ENCODE measurements at places on chromosomes 6 and 20.

- DNase-seq: no peak
Observed at GRCh38 chr6:80245043-80245442, 138.6 kb downstream of the BCKDHB start.

DNA sequence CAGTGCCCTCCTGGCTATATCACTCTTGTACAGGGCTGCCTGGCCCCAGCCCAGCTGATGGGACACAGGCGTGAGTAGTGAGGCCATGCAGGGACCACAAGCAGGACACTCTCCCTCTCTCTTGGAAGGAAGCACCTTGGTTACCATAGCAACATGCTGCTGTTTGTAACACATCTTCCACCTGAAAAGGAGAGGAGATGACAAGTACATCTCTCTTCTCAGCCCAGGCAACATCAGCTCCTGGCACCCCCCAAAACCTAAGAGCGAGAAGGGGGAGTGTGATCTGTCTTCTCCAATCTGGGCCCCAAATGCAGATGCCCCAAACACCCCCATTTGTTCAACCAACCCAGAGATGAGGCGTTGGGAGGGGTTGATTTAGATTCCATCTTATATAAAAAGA lies 49.9 kb downstream of the KCNB1 start:
- no peak for DNase-seq

- DNase-seq: no peak
Observed at GRCh38 chr6:112307707-112308106, 39.4 kb upstream of the RFPL4B start.

- no peak for DNase-seq
Observed at GRCh38 chr6:168756009-168756634, 315.1 kb downstream of the SMOC2 start.

DNA sequence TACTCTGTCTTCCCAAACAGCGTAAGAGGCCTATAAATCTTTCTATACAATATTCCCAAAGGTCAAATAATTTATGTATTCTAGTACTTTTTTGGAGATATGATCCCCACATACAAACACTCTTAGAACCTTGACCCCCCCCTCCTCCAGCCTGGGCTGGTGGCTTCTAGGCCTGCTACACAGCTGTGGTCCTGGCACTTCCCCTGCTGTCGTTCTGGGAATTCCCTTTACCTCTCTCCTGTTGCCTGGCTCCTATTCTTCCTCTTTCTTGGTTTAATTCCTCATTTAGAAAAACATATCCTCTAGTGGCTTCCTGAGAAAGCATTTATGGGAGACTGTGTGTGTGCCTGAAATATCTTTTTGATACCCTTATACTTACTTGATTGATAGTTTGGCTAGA lies 4.1 kb upstream of the TXLNB start:
- no peak for DNase-seq

- DNase-seq: no peak
Observed at GRCh38 chr20:24273251-24273650, 196.2 kb upstream of the SYNDIG1 start.

GRCh38 chr20:56463428-56463827 lies 5.0 kb upstream of the RTF2 start:
- DNase-seq: no peak

DNA sequence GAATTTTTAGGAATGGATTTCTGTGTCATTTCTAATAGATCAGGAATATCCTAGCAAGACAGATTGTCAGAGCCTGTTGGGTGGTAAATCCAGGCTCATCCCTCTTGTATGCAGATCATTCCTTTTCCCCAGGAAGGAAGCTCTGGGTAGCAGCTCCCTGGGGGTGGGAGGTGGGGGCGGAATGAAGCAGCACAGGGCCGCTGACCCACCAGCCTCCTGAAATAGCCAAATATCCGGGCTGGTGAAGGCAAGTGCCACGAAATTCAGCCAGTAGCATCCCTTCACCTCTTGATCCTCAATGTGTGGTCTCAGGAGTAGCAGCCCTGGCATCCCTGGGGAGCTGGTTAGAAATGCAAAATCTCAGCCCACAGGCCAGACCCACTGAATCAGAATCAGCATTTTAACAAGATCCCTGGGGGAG lies 256.9 kb downstream of the LRFN2 start:
- no peak for DNase-seq

GRCh38 chr6:14590586-14590985 lies 473.0 kb downstream of the CD83 start:
- no peak for DNase-seq

- DNase-seq: peak; percentile 77
Observed at GRCh38 chr6:47787620-47788497, 6.0 kb downstream of the OPN5 start.

- DNase-seq: no peak
Observed at GRCh38 chr20:48010623-48011022, 225.3 kb upstream of the SULF2 start.

GRCh38 chr6:126335210-126335609 lies 4.7 kb upstream of the CENPW start:
- DNase-seq: no peak

GRCh38 chr6:104987218-104987617 lies 30.3 kb downstream of the LIN28B start:
- DNase-seq: no peak

DNA sequence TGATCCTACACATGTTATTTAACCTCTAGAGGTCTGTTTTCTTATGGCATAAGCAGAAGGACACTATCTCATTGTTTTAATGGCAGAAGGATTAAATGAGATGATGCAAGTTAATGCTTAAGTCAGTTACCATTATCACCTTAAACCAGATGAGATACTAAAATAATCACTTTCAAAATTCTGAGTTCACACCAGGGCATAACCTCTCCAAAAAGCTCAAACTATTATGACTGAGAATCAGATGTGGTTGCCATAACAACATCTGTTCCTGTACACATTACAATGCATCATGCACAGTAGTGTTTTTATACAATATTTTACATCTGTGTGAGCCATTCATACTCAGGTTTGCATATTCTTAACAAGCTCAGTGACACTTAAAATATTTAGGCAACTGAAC lies 10.2 kb downstream of the ADNP start:
- DNase-seq: no peak

DNA sequence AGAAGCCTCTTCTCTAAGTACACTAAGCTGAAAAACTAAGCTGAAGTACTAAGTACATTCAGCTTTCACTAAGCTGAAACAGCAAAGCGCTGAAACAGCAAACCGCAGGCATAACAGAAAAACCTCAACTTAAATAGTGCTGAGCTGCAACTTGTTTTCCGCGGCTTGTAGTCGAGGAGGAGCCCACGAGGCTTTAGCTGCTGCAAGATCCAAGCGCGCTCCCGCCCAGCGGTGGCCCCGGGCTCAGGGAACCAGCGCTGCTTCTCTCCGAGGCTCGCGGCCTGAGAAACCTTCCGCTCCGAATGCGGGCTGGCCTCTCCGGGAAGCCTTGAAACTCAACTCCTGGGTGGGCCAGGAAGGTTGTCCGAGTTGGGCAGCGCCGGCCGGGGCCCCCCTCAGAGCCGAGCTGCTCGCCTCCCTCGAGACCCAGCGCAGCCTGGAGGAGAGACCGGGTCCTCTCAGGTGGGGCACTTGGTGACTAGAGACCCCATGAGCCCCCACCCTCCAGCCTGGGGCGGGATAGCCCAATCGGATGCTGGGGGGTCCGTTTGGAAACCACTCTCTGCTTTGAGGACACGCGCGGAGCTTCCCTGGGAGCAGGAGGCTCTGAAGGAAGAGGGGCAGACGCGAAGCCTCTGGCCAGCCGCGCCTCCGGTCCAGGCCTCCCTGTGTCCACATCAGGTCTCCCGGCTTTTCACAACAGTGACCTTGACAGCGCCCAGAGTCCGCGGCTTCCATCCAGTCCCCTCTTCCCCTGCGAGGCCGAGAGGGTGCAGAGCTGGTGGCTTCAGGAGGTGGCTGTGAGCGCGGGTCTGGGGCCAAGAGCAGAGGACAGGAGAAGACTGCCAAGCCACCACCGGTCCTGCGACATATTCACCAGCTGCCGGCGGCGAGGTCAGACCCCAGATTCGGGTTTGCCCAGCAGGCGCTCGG lies 38.1 kb upstream of the HLA-E start:
- no peak for DNase-seq

DNA sequence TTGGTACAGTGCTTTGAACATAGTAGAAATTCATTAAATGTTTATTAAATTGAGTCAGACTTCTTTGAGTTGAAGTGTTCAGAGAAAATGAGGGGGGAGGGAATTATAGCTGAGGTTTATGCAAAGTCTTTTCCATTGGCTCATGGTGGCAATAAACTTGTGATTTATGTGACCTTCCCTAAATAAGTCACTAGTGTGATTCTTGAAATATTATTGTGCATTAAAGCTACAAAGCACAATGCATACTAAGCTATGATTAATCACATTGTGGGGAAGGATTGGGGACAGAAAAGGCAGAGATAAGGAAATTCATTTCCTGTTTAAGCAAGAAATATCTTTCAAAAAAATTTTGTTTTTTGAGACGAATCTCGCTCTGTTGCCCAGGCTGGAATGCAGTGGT lies 877.5 kb downstream of the TFAP2A start:
- peak; percentile 16 for DNase-seq

DNA sequence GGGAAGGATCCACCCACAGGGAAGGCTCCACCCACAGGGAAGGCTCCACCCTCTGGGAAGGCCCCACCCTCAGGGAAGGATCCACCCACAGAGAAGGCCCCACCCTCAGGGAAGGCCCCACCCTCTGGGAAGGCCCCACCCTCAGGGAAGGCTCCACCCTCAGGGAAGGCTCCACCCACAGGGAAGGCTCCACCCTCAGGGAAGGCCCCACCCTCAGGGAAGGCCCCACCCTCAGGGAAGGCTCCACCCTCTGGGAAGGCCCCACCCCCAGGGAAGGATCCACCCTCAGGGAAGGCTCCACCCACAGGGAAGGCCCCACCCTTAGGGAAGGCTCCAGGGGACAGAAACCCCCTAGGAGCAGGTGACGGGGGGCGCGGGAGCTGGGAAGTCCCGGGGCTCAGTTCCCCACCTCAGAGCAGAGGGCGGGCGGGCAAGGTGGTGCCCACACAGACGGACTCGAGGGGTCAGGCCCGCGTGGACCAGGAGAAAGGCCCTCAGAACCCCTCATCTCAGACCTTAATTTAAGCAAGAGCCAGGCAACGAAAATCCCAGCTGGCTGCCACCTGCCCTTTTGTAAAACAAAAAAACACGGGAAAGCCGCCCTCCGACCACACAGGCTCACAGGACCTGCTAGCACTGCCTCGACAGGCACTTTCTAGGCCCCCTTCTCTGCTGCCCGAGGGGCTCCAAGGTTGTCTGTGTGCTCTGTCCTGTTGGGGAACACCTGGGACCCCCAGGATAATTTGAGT lies 39.7 kb downstream of the KCNQ2 start:
- DNase-seq: no peak

DNA sequence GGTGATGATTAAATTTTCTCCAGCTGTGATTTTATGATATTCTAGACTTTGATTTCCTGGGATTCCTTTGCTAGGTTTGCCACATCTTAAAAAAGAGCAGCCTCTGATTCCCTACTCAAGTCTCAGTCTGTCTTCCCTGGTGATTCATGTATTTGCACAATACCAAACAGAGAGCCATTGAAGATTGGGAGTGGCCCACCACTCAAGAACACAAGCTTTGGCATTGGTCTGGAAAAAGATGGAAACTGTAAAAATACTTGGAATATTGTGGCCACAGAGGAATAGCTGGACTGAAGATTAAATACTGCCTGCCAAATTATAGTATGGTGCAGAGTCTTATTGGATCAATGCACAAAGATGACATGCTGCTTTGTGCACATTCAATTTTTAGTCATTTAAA lies 32.9 kb downstream of the PTCHD4 start:
- no peak for DNase-seq

- DNase-seq: no peak
Observed at GRCh38 chr6:125598422-125598821, 151.0 kb upstream of the HEY2 start.

DNA sequence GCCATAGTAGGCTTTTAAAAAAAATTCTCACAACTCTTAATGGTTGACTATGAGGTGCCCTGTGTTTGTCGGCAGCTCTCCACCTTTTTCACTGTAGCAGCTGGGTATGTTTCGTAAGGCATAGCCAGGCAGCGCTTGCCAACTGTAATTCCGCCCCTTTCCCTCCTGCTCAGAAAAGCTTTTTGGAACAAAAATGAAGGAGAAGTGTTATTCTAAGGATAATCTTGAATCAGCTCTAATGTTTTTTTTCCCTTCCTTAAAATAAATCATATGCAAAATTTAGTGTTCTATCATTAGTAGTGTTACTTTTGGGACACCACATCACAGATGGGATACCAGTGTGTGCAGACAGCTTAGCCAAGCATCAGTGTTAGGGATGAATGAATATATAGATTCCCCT lies 21.2 kb downstream of the RIOK1 start:
- DNase-seq: no peak

DNA sequence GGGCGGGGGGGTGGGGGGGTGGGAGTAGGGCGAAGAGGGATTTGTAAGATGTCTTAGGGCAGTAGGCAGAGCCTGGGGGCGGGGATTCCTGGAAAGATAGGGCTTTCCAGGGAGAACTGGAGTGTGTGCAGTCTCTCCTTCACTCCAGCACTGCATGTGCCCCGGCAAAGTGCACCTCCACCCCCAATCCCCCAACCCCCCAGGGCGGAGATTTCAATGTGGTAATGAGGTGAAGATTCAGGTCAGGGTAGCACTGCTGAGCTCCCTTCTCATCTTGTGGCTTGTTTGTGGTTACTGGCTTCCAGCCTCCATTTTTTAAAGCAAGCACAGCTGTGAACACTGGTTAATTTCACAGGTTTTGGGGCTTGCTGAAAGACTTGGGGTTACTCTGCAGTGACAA lies 5.9 kb downstream of the TMEM239 start:
- DNase-seq: peak; percentile 27

DNA sequence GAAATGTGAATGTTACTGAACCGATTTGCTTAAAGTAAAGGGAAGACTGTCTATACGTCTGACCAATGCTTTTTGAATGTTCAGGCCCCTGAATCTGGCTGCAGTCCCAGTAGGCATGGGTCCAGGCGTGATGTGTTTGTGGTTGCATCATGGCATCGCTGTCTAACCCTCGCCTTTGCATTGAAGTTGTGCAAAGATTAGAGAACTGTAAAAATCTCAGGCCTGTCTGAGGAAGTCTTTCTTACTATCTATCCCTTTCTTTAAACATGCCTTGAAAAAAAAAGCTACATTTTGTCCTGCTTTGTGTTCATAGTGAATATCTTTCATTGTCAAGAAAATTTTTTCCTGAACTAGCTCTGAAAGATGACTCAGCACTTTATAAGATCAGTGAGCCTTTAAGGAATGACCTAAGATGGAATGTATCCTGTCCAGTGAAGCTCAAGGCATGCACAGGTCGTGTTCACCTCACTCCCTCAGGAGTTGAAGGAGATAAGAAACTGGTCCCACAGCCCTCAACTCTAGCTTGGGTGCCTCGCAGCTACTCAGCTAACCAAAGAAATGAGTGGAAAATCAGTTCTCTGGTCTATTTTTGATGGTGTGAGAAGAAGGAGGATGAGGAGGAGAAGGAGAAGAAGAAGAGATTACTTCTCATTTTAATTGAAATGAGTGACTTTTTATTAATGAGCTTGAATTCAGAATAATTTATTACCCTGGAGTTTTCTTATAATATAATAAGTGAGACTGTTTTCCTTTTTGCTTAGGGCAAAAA lies 48.6 kb downstream of the TPD52L1 start:
- peak; percentile 66 for DNase-seq

Measured in urothelium cell line (cell line).